ENCODE measurements at places on chromosomes 1 and 21. TPM values are rescaled to one million over a fixed set of nuclear protein-coding genes. Genes with fewer than 3 reads are reported as not detected.

DNA sequence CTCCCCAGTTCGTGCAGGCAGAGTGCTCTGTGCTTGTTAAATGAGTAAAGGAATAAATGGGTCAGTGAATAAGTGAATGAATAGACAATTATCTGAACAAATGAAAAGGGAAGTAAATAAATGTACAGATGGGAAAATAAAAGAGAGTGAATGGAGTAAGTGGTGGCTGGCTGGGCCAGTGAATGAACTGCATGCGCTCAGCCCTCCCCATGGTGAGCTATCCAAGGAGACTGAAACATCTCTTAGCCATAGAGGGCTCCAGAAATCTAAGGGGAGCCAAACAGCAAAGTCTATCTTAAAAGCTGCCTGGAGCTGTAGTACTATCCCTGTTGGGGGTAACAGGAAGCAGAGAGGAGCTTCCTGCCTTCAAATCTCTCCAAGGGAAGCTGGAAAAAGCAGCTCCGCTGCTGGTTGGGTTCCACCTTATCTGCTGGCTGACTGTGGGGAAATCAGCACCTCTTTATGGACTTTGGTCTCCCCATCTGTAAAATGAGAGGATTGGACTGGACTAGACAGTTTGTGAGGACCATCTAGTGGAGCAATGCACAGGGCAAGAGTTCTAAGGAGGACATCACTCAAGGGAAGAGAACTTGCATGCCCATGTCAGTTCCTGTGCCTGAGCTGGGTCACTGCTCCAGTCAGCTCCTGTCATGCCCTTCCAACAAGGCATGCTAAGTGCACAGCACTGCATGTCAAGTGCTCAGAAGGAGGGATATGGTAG, 77.9 kb downstream of the TRABD2B start:
- H3K4me3 ChIP-seq = no peak overlapping the region
- no peak overlapping the region for H3K27ac ChIP-seq
- no peaks in the 10 kb centered on the region for H3K27me3 ChIP-seq
- no peaks in the 10 kb centered on the region for H3K36me3 ChIP-seq

DNA sequence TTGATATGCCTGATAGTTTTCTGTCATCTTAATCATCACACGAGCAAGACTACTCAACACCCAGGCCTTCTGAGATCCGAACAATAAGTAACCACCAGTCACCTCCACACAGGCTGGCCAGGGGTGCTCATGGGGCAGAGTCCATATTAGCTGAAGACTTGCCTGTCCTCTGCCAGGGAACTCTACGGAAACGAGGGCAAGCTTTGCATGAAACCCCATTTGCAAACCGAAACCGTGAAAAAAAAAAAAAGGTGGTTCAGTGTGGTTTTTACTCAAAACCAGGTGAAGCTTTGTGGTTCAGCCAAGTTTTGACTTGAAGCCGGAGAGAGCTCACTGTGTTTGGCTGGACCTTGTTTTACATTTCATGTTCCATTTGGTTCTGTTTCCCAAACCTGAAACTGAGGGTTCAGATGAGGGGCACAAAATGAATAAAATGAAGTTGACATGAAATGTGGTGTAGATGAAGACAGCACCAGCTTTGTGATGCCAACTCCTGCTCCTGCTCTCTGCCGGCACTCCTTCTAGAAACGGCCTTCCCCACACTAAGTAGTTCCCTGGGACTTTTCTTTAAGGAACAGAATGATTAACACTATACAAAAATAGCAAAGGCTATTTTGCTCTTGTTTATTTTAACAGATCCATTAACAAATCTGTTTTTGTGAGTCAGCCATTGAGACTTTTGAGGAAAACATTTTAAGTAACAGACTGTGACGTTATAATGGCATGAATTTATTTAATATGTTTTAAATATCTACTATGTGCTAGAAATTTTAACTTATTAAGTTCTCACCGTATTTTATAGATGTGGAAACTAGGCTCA, 74.7 kb downstream of the RUNX1 start:
- H3K4me1 ChIP-seq = no peaks in the 10 kb centered on the region
- no peaks in the 10 kb centered on the region for H3K27me3 ChIP-seq
- no peak for DNase-seq
- H3K27ac ChIP-seq = no peak overlapping the region
- no peak overlapping the region for H3K4me3 ChIP-seq
- no peaks in the 10 kb centered on the region for H3K36me3 ChIP-seq

- no peak for DNase-seq
- no peaks in the 10 kb centered on the region for H3K36me3 ChIP-seq
- no peak overlapping the region for H3K4me3 ChIP-seq
- H3K27ac ChIP-seq = no peak overlapping the region
- no peaks in the 10 kb centered on the region for H3K27me3 ChIP-seq
- no peaks in the 10 kb centered on the region for H3K4me1 ChIP-seq
These were observed 21.7 kb downstream of the UMODL1 start for GRCh38 chr21:42092771-42093170.

DNA sequence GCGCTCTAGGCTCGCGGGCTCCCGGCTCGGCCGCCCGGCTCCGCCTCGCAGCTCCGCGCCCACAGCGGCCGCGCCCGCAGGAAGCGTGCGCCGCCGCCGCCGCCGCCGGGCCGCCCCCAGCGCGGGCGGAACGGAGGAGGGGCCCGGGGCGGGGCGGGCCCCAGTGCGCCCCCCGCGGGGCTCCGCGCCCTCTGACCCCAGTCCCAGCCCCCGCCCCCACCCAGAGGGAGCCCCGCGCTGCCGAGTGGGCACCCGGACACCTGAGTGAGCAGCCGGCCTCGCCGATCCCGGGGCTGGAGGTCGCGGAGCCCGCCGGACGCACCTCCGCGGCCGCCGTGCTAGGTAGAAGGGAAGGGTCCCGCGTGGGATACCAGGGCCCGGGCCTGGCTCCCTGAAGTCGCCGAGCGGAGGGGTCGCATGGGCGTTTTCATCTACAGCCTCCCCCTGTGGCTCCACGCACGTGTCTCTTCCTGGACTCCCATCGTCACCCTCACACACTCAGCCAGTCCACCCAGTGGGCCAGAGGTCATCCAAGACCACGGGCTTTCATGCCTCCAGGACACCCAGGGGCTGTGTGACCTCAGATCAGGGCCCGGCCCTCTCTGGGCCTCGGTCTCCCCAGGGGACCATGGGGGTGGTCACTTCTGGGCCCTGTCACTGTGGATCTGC, at the start of gene SDC3:
Gene SDC3 (minus strand): TSS at position 63 of the 669 bp plus-strand sequence. CDS start 172 bp downstream, outside the sequence.
- peak within 1 kb of the TSS; percentile 63 for H3K4me3 ChIP-seq
- DNase-seq = no peak
- no peaks in the 10 kb centered on the region for H3K27me3 ChIP-seq
- no peaks in the 10 kb centered on the region for H3K36me3 ChIP-seq
- no peaks in the 10 kb centered on the region for H3K4me1 ChIP-seq
- H3K27ac ChIP-seq = peak within 1 kb of the TSS; percentile 64

The C1orf146 gene
- not detected for total RNA-seq

GRCh38 chr1:7617826-7618225, 153.3 kb upstream of the VAMP3 start:
- no peaks in the 10 kb centered on the region for H3K36me3 ChIP-seq
- H3K4me3 ChIP-seq = no peak overlapping the region
- no peak for DNase-seq
- H3K27ac ChIP-seq = peak overlapping the region; percentile 83
- H3K4me1 ChIP-seq = no peaks in the 10 kb centered on the region
- no peaks in the 10 kb centered on the region for H3K27me3 ChIP-seq

GRCh38 chr1:245867738-245868137, 639.3 kb downstream of the SMYD3 start:
- H3K27ac ChIP-seq = no peak overlapping the region

- no peaks in the 10 kb centered on the region for H3K4me1 ChIP-seq
- H3K27me3 ChIP-seq = no peaks in the 10 kb centered on the region
- no peak overlapping the region for H3K4me3 ChIP-seq
- no peak overlapping the region for H3K27ac ChIP-seq
These were observed 39.8 kb downstream of the TBX15 start for GRCh38 chr1:118948351-118948750.

GRCh38 chr1:9181990-9182783, 52.4 kb upstream of the H6PD start:
- H3K36me3 ChIP-seq = no peaks in the 10 kb centered on the region
- peak overlapping the region; percentile 44 for H3K4me3 ChIP-seq

- DNase-seq = no peak
- no peak overlapping the region for H3K4me3 ChIP-seq
- no peaks in the 10 kb centered on the region for H3K36me3 ChIP-seq
- H3K27ac ChIP-seq = no peak overlapping the region
- no peaks in the 10 kb centered on the region for H3K4me1 ChIP-seq
- no peaks in the 10 kb centered on the region for H3K27me3 ChIP-seq
These were observed 341.8 kb downstream of the ZNF326 start for GRCh38 chr1:90336552-90337324.

DNA sequence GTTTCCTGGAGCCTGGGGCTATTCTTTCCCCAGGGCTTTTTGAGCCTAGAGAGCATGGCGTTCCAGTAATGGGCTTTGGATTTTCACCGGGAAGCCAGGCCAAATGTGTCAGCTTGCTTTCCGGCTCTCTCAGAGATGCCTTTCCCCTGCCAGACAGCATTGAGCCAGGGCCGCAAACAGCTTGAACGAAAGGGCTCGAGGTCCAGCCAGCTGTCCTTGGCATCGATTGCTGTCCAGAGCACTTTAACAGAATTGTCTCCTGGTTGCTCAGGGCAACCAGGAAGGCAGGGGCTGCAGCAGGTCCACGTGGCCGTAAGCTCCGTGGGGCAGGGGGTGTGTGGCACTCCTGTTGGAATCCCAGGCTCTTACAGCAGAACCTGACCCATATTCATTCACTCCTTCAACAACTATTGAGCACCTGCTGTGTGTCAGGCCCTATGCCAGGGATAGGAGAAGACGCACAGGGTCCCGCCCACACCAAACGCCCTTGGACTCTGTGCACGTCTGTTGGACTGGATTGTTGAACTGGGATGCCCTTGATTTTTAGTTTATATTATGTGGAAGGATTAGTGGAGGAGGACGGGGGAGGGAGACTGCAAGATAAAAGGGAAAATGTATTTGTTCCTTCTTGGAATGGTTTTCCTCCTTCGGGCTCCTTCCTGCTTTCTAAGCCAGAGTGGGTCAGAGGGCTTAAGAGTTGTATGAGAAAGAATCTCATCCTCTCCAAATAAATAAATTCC, 38.7 kb upstream of the EFHD2 start:
- no peaks in the 10 kb centered on the region for H3K27me3 ChIP-seq
- H3K27ac ChIP-seq = no peak overlapping the region
- H3K36me3 ChIP-seq = no peaks in the 10 kb centered on the region
- no peak overlapping the region for H3K4me3 ChIP-seq

The SLC30A10 gene
- total RNA-seq = not detected

The OR2T6 gene
- total RNA-seq = not detected

DNA sequence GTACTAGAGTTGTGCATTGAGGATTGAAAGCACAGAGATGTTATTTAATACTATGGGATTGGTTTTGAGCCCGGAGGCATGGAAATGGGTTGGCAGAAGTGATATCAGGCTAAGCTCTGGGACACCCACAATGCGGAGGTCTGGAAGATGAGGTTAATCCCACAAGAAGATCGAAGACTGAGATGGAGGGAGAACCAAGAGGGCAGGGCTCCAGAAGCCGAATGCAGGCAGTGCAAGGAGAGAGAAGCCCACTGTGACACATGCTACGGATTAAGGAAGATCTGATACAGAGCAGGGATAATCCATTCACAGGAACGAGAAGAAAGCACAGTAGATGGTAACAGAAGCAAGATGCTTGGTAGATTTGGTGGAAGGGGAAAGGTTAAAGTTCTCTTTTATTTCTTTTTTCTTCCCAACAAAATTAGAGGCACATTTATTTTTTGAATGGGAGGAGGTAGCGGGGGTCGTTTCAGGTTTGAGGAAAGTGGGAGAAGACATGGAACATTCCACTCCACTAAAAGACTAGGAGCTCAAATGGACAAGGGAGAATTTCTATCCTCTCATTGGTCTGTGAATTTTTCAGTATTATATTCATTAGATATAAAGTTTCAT, 113.2 kb downstream of the NCAM2 start:
- no peaks in the 10 kb centered on the region for H3K36me3 ChIP-seq
- H3K4me1 ChIP-seq = no peaks in the 10 kb centered on the region
- no peak overlapping the region for H3K27ac ChIP-seq
- no peaks in the 10 kb centered on the region for H3K27me3 ChIP-seq
- no peak overlapping the region for H3K4me3 ChIP-seq
- no peak for DNase-seq

DNA sequence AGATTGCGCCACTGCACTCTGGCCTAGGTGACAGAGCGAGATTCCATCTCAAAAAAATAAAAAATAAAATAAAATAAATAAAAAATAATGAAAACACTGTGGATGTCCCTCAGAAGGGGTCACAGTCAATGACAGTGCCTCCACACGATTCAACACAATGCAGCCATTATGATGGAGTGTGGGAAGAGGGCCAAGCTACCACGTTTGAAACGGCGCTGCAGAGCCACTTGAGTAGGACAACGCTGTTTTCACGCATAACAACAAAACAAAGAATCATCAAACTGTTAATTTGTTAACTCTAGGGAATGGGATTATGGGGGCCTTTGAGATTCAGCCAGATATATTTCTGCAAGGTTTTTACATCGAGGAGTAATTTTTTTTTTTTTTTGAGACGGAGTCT, 36.5 kb downstream of the NKAIN1 start:
- no peaks in the 10 kb centered on the region for H3K4me1 ChIP-seq
- no peaks in the 10 kb centered on the region for H3K27me3 ChIP-seq
- H3K4me3 ChIP-seq = no peak overlapping the region
- DNase-seq = no peak
- no peaks in the 10 kb centered on the region for H3K36me3 ChIP-seq

DNA sequence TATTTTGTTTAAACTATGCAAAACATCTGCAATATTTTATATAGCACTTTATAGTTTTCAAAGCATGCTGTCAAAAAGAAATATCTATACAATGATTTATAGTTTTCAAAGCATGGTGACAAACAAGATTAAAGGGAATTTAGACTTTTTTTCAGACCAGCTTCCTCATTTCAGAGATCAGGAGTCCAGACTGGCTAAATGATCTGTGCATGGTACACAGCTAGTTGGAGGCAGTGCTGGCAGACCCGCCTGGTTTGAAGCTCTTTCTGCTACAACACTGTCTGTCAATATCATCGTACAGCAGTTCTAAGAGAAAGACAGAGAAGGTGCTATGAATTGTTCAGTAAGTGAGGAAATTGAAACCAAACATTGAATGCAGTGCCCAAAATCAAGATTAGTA, 479.0 kb downstream of the PTBP2 start:
- no peak overlapping the region for H3K4me3 ChIP-seq
- H3K27me3 ChIP-seq = no peaks in the 10 kb centered on the region
- peaks cover 5% of the 10 kb centered on the region for H3K4me1 ChIP-seq
- no peaks in the 10 kb centered on the region for H3K36me3 ChIP-seq
- no peak overlapping the region for H3K27ac ChIP-seq

DNA sequence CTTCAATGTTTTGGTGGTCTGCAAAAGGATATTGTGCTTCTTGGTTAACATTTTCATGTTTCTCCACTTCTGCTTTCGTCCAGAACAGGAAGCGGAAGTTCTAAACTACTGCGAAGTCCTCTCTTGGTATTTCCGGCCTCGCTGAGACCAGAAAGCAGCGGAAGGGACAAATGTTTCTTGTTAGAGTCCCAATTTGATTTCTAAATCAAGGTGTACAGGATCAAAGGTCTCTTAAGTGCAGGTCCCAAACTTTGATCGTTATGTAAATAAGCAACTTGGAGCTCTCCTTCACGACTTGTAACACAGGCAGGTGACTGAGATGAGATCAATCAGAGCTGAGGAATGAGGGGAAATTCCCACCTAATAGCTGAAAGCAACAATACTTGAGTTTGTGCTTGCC, 40.1 kb upstream of the HMCN1 start:
- H3K36me3 ChIP-seq = no peaks in the 10 kb centered on the region
- no peaks in the 10 kb centered on the region for H3K27me3 ChIP-seq
- no peak for DNase-seq
- H3K4me1 ChIP-seq = no peaks in the 10 kb centered on the region
- no peak overlapping the region for H3K4me3 ChIP-seq

- no peaks in the 10 kb centered on the region for H3K27me3 ChIP-seq
- DNase-seq = no peak
- no peaks in the 10 kb centered on the region for H3K36me3 ChIP-seq
- no peak overlapping the region for H3K27ac ChIP-seq
- H3K4me3 ChIP-seq = no peak overlapping the region
- no peaks in the 10 kb centered on the region for H3K4me1 ChIP-seq
These were observed 89.3 kb downstream of the EBNA1BP2 start for GRCh38 chr1:43082740-43083139.

Data from right atrium auricular region (tissue), 2 donors.